ENCODE measurements at places on chromosomes 3 and 15.

DNA sequence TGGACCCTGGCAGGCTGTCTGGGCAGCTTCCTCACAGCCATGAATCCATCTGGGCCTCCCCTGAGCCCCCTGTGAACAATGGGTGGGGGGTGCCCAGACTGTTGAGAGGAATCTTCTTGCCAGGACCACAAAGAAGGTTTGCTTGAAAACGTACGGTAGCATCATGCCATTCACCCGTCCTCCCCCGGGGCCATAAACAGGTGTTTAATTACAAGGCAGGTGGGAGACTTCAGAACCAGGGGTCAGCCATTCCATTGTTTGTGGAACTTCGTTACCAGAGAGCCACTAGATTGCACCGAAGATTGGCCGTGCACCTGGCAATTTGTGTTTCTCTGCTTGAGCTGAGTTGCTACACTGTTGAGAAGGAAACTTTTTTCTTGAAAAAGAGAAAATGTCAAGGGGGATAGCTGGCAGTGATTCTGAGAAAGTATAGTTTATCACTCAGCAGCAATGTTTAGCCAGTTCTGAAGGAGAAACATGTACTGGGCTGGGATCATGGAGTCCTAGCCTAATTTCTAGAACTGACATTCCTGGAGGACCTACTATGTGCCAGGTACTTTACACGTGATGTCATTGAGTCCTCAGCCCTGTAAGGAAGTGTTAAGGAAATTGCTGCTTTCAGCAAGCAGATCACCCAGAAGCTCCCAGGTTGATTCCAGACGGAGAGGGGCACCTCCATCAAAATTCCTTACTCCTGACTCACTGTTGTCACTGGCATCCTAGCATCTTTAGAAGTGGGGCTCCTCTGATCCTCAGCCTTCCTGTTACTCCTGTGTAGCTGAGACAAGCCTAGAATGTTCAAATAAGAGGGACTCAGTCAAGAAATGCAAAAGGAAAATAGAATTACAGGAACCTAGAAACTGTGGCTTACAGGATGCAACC is 103.8 kb upstream of the UBE2E1 start:
- DNase-seq = peak; percentile 26

GRCh38 chr15:59410391-59410896 is 27.5 kb upstream of the FAM81A start:
- DNase-seq = no peak

- DNase-seq = no peak
Observed at GRCh38 chr3:186273586-186273985, 88.4 kb downstream of the DGKG start.

GRCh38 chr15:25891081-25891480 is 28.0 kb upstream of the ATP10A start:
- no peak for DNase-seq

DNA sequence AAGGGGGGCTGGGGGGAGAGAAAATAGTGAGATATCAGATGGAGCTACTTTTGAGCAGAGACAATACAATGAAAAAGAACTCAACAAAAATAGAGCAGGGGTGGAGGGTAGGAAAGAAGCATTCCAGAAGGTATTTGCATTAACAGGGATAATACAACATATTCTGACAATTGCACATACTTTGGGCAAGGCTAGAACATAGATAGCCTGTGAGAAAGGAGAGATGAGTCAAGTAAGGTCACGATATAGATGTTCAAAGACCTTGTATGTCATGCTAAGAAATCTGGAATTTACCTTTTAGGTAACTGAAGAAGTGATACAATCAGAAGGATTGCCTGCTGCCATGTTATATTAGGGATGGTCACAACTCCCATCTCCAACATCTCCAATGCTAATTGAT is 155.2 kb downstream of the GSK3B start:
- DNase-seq = no peak

GRCh38 chr3:33044676-33045075 is 52.3 kb downstream of the GLB1 start:
- no peak for DNase-seq

DNA sequence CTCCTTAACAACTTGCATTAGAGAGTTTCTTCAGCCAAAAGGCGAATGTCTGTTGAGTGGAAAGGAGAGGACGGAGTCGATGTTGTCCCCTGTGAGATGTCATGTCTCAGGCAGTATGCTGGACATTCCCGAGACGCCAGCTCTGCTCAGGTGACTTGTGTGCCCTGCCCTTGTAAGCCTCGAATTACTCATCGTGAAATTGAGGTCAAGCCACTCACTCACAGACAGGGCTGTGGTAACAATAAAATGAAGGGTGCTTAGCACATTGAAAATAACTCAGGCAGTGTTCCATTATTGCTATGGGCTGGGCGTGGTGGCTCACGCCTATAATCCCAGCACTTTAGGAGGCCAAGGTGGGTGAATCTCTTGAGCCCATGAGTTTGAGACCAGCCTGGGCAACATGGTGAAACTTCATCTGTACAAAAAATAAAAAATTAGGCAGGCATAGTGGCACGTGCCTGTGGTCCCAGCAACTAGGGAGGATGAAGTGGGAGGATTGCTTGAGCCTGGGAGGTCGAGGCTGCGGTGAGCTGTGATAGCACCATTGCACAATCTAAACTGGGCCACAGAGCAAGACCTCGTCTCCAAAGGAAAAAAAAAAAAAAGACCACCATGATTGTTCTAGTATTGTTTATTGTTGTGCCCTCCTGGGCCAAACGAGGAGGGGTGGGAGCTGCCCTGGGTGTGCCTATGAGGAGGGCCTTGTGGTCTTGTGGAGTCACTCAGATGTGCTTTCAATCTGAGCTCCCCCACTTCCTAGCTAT is 214.4 kb downstream of the THSD4 start:
- no peak for DNase-seq

DNA sequence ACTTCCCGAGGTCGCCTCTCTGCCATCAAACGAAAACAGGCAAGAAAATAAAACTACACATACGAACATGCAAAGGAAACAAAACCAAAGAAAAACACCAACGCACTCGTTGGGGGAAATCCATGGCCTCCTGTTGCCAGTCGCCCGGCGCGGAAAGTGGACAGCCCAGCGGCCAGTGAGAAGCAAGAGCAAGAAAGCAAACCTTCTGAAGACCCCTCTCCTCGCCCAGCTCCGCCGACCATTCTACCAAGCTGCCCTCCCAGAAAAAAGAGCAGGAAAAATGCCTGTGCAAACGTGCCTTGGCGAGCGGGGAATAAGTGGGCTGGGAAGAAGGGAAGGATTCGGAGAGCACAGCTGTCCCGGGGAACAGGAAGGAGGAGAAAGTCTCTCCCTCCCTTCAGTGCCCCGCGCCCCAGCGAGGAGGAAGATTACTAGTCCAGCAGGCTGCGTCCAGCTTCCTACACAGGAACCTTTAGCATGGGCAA is 802 bp upstream of the NECTIN3 start:
- DNase-seq = no peak

GRCh38 chr3:124845406-124845805 is 41.8 kb downstream of the ITGB5 start:
- DNase-seq = no peak

GRCh38 chr3:125644036-125645005 is 49.0 kb upstream of the OSBPL11 start:
- no peak for DNase-seq

- no peak for DNase-seq
Observed at GRCh38 chr15:100108346-100108745, 233.4 kb downstream of the ADAMTS17 start.

DNA sequence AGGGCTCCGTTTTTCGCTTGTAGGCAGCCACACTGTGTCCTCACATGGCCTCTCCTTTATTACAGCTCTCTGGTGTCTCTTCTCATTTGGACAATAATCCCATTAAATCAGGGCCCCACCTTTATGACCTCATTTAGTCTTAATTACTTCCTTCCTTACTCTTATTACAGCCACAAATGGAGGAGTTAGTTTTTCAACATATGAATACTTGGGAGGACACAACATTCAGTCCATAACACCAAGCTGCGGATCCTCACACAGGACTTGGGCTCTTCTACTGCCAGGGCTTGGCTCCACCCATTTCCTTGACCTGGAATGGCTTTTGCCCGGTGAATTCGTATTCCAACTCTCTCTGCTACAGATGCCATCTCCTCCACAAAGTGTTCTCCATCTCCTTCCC is 74.3 kb upstream of the SLC7A14 start:
- DNase-seq = no peak

- DNase-seq = no peak
Observed at GRCh38 chr3:123312331-123313265, 110.9 kb downstream of the SEC22A start.

DNA sequence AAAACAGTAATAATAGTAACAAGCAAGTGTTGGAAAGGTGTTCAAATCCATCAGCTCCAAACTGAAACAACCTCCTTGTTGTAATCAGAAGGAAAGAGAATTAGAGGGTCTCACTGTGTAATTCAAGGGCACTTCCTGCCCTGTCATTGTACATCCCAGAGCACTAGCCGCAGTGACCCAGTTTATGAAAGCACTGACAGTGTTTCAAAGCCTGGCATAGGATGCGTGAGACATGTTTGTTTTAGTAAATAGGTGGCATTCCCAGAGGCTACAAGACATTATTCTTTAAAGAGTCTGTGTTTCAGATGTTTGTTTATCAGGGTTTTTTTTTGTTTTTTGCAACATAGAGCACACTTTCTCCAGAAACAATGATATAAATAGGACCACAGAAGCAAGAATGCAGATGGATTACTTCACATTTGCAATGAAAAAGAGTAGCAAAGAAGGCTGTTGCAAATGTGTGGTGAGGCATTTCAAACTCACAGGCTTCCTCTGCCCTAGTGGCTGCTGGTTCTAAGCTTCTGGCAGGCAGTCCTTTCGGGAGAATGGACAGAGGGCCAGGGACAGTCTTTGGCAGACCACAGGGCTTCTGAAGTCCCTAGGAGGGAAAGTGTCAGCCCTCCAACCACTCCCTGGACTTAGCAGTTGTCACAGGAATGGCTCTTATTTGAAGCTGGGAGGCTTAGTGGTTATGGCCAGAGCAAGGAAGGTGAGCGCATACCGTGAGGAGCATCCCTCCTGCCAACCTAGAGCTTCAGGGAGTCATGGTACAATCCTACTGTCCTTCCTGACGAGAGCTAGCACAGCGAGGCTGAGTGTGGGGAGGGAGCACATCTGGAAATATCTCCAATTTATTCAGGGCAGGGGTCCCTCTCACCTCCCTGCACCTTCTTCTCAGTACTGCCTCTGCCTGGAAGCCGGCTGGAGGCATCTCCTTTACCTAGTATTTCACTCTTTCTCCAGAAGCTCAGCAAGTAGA is 31.4 kb upstream of the TIPARP start:
- DNase-seq = no peak

GRCh38 chr3:20057612-20058180 is 17.4 kb downstream of the KAT2B start:
- DNase-seq = no peak

GRCh38 chr15:29114221-29115092 is 155.2 kb downstream of the NSMCE3 start:
- no peak for DNase-seq

GRCh38 chr3:113496924-113497323 is 18.0 kb downstream of the SPICE1 start:
- DNase-seq = no peak

DNA sequence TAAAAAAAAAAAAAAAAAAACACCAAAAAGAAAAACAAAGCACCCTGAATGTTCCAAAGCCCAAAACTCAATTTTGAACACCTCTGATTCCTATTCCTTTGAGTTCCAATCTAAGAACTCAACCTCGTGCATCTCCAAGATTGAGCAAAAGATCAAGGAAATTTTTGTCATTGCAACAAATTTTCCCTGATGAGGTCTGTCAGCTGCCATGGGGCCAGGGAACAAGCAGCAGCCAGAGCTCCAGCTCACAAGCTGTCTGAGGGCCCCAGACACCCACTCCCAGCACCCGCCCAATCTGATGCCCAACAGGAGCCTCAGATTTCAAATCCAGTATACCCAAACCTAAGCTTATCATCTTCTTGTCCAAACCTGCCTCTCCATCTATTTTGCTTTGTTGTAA is 87.6 kb upstream of the ACP3 start:
- DNase-seq = no peak
